ENCODE measurements at places on chromosomes 13 and 19.

GRCh38 chr13:40680659-40681323 is 14.3 kb upstream of the FOXO1 start:
- no peak for DNase-seq

DNA sequence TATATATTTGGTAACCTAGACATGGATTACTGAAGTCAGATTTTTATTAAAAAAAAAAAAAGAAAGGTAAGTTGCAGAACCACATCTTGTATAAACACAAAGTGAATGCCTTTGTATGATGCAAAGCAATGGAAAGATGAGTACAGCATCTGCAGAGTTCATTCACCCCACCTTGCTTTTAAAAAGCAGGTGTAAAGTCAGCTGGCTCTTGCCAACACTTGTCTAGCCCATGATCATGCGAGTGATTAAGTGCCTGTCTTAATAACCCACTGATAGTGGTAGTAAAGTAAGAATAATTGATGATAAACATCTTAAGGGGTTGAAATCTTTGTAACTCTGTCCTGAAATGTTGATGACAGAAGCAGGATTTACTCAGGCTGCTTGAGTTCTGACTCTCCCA is 710.4 kb downstream of the EFNB2 start:
- DNase-seq, result no peak

DNA sequence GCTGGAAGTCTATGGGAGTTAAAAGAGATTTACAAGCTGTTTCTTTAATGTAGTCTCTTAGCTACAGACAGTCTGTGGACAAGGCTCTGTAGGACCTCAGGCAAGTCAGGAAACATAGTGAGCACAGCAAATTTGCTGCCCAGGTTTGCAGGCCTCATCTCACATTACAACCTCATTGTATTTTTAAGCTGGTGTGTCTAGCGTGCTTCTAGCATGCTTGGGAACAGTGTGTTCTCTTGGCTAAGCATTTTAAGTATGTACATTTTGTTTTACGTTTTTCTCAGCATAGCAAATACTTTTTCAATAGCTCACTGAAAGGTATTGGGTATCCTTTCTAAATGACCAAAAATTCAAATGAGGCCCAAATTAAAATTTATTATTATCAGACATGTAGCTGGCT is 113.2 kb downstream of the STARD13 start:
- DNase-seq, result no peak

DNA sequence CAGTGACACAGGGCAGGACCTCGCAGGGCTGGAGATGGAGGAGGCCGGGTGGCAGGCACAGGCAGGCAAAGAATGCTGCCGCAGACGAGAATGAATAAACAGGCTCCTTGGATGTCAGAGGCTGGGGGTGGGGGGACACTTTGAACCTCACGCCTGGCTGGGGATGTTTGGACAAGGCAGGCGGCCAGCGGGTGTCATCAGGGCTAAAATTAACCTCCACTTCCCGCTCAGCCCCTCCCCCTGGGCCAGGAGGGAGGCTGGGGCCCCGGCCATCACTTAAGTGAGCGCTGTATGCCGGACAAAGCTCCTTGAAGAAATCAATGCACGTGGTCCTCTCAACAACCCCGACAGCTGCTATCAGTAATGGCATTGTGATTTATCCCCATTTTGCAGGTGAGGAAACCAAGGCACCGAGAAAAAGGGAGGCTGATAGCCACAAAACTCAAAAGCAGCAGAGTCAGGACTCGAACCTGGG is 10.3 kb upstream of the FUT5 start:
- DNase-seq, result no peak

DNA sequence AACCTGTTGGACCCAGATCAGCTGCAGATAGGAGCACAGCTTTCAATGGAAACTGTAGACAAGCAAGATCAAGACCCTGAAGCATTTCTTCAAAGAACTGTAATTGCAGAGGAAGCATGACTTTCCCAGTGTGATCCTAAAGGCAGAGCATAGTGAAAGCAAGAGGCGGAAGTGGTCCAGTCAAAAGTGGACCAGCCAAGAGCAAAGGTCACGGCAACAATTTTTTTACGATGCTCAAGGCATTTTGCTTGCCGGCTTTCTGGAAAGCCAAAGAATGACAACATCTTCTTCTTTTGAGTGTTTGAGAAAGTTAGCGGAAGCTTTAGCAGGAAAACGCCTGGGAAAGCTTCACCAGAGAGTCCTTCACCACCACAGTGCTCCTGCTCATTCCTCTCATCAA is 111.6 kb downstream of the RNF17 start:
- no peak for DNase-seq

DNA sequence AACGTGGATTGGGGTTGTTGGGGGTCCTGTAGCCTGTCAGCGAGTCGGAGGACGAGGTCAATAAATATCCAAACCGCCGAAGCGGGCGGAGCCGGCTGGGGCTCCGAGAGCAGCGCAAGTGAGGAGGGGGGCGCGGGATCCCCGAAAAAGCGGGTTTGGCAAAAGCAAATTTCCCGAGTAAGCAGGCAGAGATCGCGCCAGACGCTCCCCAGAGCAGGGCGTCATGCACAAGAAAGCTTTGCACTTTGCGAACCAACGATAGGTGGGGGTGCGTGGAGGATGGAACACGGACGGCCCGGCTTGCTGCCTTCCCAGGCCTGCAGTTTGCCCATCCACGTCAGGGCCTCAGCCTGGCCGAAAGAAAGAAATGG is 754 bp upstream of the SIX5 start:
- no peak for DNase-seq

DNA sequence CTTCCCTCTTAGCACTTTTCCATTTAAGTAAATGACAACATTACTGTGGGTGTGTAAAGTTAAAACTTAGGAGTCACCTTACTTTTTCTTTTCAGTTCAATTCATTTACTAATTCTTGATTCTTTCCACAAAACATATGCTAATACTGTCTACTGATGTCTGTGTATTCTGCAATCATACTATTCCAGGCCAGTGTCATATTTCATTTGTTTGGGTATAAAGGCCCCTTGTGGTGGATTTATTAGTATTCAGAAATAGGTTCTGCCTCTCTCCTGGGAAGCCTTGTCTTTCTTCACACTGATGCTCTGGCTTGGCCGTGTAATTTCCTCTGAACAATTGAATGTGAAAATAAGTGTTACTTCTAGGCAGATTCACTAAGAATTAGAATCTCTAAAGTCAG is 621.9 kb upstream of the SPRY2 start:
- DNase-seq, result no peak

DNA sequence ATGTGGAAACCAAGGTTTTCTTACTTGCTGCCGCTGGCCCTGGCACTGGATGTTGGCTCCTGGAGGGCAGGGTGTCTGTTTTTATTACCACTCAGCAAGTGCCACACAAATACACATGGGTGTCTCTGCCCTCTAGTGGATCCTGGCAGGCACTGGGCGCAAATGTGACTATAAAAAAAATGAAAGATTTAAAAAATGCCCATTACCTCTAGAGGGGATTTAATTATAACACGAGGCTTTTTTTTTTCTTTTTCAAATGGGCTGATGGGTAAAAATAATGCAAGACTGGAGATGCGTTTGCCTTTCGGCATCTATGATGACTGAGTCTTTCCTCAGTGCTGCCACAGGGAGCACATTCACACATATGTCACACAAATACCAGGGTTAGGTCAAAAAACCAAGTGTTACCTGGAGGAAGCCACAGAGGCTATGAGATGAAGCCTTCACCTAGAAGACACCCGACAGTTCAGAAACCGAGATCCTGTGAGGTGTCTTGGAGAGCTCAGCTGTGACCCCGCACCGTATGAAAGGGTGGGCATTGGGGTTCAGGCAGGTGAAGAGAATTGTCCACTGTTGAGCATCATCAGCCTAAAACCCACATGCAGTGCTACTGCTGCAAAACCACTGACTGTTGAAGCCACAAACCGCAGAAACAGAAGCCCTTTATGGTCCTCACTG is 25.7 kb downstream of the CHAMP1 start:
- DNase-seq, result peak; percentile 69

DNA sequence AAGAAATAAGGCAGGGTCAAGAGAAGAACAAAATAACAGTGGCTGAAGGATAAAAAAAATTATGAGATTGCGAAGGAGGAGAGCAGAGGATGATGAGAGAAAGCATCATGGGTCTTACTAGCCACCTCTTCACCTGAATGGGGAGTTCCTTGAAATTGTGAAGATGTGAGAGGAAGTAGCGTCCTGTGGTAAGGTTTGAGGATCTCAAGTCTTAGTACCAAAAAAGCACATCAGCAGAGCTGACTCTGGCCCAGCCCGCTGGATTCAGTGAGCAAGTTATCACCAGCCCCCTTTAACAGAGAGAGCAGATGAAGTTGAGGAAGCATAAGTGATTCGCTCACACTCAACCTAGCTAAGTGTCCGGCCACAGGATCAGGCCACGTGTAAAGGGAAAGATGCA is 61.8 kb downstream of the RXFP2 start:
- no peak for DNase-seq

- no peak for DNase-seq
Measured at GRCh38 chr13:35343417-35343816, 133.1 kb downstream of the MAB21L1 start.

DNA sequence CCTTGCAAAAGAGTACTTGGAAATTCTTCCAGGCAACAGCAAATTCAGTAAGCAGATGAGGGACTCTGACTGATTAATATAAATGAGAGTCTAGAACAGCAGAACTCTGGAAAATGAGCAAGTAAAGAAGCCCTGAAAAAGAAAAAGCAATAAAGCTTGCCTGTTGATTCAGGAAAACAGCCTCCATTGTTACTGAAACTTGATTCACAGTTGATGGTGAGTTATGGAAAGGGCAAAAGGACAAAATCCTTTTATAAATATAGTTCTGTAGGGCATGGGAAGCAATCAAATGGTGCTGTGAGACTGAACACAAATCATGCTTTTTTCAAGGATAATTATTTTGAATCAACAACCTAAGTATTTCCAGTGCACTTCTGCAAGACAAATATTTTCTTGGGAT is 67.7 kb downstream of the IRS2 start:
- DNase-seq, result no peak

DNA sequence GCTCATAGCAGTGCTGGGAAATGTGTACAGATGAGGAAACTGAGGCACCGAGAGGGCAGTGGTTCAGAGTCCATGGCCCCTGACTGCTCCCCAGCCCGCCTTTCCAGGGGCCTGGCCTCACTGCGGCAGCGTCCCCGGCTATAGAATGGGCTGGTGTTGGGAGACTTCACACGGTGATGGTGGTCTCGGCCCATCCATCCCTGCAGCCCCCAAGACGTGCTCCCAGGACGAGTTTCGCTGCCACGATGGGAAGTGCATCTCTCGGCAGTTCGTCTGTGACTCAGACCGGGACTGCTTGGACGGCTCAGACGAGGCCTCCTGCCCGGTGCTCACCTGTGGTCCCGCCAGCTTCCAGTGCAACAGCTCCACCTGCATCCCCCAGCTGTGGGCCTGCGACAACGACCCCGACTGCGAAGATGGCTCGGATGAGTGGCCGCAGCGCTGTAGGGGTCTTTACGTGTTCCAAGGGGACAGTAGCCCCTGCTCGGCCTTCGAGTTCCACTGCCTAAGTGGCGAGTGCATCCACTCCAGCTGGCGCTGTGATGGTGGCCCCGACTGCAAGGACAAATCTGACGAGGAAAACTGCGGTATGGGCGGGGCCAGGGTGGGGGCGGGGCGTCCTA is 15.9 kb downstream of the LDLR start:
- DNase-seq, result no peak

- DNase-seq, result no peak
Measured at GRCh38 chr13:44218501-44219240, 155.0 kb upstream of the SERP2 start.

DNA sequence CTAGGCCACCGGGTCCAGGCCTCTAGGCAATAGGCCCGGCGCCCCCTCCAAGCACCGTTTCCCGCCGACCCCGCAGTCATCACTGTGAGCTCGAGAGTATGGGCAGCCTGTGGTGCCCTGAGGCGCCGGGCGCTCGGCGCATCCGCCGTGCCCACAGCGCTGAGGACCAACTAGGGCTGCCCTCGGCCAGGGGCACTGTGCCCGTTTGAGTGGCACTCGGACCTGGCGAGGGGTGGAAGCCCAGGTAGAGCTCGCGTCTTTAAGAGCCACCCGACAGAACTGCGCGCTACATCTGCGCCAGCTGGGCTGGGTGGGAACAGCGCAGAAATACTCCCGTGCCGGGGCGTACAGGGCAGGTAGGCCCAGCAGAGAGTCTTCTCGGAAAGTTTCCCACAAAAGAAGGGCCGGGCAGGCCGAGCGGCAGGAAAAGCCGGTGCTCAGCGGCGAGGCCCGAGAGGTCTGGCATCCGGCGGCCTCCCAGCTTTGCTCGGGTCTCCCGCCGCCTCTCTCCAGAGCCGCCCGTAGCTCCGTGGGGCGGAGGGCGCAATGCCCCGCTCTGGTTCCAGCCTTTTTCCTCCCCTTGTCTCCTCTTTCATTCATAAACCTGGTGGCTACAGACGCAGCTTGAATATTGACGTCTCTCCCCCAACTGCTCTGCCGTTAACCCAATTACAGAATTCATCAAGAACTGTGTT is 5.4 kb upstream of the SOX1 start:
- no peak for DNase-seq

DNA sequence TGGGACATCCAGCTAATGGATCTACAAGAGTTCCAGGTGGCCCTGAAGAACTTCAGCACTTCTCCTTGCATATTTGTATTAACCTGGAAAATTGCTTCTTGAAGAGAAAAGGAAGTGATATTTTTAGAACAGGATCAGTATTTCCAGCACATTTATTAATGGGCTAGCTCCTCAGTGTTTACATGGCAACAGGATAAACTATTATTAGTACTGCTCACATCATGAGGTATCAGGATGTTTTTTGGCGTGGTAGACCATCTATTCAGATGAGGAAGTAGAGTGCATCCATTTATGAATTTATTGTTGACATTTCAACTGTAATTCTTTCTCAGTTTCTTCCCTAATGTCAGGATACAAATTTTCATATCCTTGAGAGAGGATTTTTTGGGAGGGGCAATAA is 144.4 kb downstream of the KCNRG start:
- DNase-seq, result no peak

GRCh38 chr19:38506723-38507550 is 73.4 kb downstream of the RYR1 start:
- DNase-seq, result no peak

GRCh38 chr19:1933244-1933643 is 7.7 kb upstream of the CSNK1G2 start:
- no peak for DNase-seq

DNA sequence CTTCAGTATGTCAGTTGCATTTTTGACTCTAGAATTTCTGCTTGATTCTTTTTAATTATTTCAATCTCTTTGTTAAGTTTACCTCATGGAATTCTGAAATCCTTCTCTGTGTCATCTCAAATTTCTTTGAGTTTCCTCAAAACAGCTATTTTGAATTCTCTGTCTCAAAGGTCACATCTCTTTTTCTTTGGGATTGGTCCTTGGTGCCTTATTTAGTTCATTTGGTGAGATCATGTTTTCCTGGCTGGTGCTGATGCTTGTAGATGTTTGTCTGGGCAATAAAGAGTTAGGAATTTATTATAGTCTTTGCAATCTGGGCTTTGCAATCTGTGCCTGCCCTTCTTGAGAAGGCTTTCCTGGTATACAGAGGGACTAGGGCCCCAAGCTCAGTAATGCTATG is 18.5 kb upstream of the KBTBD7 start:
- no peak for DNase-seq

DNA sequence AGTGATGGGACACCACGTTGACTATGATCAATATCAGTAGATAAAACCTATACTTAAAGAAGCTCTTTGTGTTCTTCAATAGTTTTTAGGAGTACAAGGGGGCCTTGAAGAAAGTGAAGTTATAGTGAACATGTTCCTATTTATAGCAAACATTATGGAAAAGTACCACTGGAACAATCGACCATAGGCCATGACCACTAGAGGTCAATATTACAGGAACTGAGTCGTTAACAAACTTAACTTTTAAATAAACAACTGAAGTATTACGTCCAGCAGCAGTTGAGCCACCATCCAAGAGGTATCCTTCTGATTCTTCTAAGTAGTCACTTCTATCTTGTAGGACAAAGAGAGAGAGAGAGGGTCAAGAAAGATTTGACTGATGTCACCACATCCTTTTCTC is 391.0 kb upstream of the SLITRK5 start:
- DNase-seq, result no peak

All from NCI-H1694 (cell line).